ENCODE measurements at places on chromosomes 6 and 20. TPM values are rescaled to one million over a fixed set of nuclear protein-coding genes. Genes with fewer than 3 reads are reported as not detected.

Gene TEAD3
- 0.53 TPM for total RNA-seq

Gene SLC18B1
- 7.3 TPM for total RNA-seq

Gene SNX5
- total RNA-seq: 191 TPM

Gene ERVFRD-1
- not detected for total RNA-seq

Gene SIRPB2
- not detected for total RNA-seq

Gene STK4
- 200 TPM for total RNA-seq

Gene NRN1
- not detected for total RNA-seq

Gene EPB41L1
- total RNA-seq: 0.29 TPM

Gene MACROD2
- total RNA-seq: not detected

Gene VNN1
- total RNA-seq: not detected

Gene CCN5
- total RNA-seq: not detected

Gene CAP2
- not detected for total RNA-seq

Gene SENP6
- total RNA-seq: 74.6 TPM

DNA sequence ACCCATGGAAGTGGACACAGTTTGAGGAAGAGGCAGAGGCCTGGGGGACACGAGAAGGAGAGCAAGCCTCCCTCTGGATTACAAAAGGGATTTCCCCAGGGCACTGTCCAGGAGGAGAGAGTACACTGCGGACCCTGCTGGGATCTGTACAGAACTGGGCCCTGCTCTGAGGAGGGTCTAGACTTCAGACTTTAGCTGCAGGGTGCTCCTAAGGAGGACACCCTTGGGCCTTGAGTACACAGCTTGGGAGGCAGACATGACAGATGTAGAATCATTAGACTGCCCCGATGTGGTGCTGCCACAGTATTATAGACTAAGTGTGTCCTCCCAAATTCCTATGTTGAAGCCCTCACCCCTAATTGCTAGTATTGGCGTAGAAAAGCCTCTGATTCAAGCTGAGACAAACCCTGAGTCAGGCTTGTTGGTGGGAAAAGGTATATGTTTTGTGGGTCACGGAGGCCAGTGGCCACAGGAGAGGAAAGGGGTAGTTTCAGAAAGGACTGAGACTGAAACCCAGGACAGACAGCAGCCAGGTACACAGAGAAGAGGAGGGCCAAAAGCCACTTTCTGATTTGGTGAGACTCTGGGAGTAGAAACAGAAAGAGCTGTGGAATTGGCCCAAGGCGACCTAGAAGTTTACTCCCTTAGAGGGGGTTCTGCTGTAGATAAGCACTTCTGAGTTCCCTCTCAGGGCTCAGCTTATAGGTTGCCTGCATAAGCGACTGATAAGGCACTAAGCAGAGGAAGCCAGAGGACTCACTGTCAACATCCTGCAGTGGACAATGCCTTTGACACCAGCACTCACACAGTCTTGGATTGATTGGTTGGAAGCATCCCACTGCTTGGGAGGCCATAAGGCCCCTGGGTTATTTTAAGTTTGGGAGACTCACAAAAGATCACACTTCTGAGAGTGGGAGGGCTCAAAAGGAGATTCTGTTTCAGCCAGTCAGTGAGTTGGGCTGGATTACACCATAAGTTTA is 16.5 kb upstream of the SH3BGRL2 start:
- no peak for DNase-seq

- no peak for DNase-seq
Measured at GRCh38 chr20:35952480-35953386, 1.6 kb downstream of the SCAND1 start.

DNA sequence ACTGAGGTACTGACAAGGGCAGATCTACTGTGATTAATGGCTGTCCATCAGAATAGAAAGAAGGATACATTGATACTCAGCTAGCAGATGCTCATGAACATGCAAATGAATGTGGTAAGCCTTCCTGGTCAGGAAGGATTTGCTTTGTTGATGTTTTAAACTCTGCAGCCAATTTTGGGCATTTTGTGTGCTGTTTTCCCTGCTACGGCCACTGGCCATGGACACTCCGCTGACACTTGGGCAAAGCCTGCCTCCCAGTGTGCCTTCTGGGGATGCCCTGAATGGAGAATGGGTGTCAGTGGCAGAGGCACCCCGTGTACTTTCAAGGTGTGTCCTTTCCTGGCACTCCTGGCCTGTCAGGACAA is 113.1 kb downstream of the SOBP start:
- DNase-seq: no peak

DNA sequence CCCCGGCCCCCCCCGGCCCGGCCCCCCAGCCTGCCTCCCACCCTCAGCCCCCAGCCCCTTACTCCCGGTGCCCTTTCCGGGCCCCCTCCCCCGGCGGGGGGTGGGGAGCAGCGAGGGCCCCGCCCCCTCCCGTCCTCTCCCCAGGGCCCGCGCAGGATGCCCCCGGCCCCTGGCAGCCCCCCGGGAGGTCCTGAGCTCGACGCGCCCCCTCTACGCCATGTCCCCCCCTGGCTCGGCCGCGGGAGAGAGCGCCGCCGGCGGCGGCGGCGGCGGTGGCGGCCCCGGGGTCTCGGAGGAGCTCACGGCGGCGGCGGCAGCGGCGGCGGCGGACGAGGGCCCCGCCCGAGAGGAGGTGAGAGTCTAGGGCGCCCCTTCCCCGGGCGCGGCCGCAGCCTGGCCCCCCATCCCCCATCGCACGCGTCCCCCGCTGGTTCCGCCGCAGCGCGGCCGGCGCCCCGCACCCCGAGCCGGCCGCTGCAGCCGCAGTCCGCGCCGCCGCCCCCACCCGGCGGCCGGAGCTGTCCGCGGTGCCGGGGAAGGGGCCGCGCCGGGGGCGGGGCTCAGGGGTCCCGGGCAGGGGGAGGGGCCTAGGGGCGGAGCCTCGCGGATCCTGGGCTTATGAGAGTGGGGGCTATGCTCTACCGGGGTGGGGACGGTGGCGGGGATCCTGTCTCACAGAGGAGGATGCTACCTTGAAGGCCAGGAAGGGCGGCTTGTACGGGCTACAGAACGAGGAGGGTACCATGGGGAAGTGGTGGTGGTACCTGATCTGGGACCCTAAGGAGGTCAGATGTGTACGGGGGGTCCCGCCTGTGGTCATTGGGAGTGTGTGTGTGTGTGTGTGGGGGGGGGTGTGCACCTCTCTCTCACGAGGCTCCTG is 516 bp downstream of the TMEM151B start:
- DNase-seq: no peak

- DNase-seq: peak; percentile 24
Measured at GRCh38 chr20:32481311-32482142, 103.6 kb downstream of the NOL4L start.

GRCh38 chr20:40397467-40397866 is 291.6 kb downstream of the MAFB start:
- no peak for DNase-seq

GRCh38 chr6:44856479-44856878 is 469.0 kb downstream of the CDC5L start:
- DNase-seq: no peak

DNA sequence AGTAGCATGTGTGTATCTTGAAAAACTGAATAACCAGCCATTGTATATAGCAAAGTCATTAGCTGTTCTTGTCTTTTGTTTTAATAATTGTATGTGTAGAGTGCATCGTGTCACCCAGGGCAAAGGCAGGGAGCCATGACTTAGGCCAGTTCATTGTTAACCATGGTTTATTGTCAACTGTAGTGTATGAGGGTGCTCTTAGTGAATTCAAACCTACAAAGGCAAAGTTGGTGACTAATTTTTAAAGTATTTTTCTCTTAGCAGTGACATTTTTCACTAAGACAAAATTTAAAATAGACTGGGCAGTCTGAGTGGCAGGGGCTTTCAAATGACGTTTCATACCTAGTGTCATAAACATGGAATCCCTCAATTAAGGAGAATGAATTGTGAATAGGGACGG is 79.0 kb downstream of the TULP4 start:
- DNase-seq: no peak

GRCh38 chr6:4059115-4059777 is 19.7 kb downstream of the FAM217A start:
- DNase-seq: peak; percentile 62

- DNase-seq: no peak
Measured at GRCh38 chr6:113246186-113246585, 611.0 kb upstream of the MARCKS start.

DNA sequence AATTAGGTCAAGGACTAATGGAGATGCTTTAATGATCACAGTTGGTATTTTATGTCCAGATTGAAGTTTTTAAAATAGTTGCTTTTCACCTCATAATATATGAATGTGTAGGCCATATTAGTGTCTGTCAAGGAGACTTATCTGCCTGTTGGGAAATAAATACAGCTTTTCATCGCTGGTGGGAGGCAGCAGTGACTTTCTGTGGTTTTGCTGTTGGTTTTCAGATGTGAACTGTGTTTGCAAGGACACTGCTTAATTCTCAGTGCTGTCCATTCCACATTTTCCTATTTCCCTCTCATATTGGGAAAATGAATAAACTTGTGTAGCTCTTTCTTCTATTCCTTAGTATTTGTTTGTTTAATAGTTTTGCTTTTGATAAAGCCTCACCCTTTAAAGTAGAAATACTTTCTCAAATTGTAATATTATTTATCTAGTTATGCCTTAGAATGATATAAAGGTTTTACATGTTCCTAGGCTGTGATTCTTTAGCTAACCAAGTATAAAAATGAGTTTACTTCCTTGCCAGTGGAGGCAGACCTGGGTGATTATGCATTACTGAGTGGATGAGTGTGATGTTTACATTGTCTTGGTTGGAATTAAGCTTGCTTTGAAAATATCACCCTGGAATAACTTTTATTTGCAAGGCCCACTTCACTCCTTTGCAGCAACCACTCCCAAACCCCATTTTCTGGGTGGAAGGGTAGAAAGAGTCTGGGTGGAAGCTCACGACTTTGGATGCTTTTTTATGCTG is 3.3 kb downstream of the PLCB4 start:
- no peak for DNase-seq

DNA sequence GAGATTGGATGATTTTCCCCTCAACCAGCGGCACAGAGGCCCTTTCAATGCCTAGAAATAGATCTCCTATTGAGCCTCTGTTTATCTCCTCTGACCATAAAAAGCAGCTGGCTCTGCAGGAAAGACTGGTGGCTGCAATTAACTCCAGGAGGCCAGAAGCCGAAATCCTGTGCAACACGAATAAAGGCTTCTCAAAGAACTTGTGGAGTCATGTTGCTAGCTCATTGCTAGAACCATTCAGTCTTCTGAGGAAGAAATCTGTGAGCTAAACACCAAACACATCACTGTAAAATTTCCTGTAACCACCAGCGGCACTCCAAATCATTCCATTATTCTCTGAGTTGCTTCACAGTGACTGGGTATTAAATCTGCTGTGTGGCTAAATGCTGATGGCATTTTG is 49.1 kb upstream of the TPD52L1 start:
- no peak for DNase-seq

DNA sequence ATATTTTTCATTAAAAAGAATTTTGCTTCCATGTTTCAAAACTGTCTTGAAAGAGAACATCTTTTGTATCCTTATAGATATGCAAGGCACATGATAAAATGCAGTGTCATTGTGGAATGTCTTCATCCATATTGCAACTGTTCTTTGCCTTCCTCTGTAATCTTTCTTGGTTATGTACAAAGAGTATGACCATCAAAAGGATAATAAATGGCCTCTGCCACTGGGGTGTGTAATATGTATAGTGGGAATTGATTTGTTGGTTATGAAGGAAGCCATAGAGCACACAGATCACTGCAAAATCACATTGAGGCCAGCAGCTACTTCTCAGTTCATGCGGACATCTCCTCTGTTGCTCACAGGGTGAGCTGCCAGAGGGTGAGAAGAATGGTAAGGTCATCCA is 703.5 kb downstream of the TFAP2A start:
- no peak for DNase-seq

DNA sequence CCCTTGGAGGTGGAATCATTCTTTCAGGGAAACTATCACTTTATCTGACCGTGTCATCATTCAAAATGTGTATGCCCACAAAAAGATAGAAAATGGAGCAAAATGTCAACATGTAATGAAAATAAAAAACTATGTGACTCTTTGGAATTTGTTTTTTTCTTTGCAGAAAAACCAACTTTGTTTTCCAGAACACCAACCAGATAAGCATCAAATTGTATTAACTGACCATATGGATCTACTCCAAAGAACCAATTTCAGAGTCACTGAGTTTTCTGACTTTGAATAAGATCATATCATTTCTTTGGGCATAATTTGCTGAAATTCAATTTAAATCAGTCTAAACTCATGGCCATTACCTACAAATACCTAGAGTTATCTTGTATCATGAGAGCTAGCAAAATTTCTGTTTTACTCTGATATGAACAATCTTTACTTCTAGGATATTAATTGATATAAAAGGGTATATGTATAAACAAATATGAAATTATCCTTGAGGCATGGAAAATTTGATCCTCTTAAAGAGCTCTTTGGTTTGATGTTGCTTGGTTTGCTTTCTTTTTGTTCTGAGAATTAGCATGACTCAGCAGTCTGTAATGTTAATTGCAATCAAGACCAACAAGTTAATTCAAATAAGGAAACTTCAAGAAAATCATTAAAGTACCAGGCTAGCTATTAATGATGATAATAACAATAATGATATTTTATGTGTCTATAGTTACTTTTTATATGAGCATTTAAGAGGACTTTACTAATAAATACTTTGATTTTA is 444.4 kb upstream of the MARCKS start:
- no peak for DNase-seq

DNA sequence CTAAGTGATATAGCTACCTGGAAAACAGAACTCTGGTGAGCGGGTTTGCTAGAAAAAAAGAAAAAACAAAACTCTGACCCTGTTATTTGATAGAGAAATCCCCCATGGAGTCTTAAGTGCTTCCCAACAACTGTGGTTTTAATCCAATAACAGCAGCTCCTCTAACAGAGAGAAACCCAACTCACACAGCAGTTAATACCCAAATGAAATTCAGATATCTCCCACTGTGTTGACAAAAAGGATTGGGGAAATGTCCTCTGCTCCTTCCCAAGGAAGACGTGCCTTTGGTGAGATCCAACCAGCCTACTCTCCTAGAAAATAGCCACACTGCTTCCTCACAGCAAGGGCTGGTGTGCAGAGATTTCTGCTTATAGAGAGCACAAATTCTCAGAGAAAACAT is 200.4 kb upstream of the FBXL4 start:
- no peak for DNase-seq

- no peak for DNase-seq
Measured at GRCh38 chr20:45433316-45433715, 17.4 kb downstream of the PIGT start.

GRCh38 chr6:157952861-157953351 is 28.8 kb upstream of the SYNJ2 start:
- DNase-seq: no peak

GRCh38 chr6:163720460-163721235 is 306.1 kb downstream of the QKI start:
- no peak for DNase-seq

- no peak for DNase-seq
Measured at GRCh38 chr6:158591134-158591809, 31.4 kb downstream of the TMEM181 start.

DNA sequence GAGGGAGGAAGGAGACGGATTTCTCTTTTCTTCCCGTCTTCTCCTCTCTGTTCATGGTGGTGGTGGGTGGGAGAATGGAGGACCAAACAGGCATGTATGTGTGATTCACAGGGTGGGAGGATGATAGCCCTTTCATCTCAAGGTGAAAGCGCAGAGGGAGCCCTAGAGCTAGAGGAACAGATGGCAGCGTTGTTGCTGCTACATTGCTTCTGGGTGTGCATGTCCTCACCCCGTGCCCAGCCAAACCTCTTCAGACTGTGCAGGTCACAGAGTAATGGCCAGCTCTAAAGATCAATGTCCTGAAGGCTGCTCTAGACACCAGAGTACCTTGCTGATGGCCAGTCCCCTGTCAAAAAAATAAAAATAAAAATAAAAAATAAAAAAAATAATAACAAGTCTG is 301.8 kb downstream of the TBC1D7 start:
- DNase-seq: no peak

Data from CD8-positive, alpha-beta memory T cell (primary cell).